ENCODE measurements at places on chromosomes 1 and 21.

DNA sequence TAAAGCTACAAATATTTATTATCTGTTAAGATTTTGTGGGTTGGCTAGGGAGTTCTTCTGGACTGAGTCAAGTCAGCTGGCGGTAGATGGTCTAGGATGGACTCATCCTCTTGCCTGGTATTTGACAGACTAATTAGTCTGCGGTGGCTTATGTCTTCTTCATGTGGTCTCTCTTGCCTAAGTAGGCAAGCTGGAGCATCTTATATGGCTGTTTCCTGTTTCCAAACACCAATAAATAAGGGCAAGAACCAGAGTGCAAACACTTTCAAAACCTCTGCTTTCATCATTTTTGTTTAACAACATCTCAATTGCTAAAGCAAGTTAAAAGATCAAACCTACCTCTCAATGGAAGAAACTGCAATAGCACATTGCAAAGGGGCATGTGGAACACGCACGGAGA lies 484.8 kb downstream of the PTPRC start:
- no peak for DNase-seq

DNA sequence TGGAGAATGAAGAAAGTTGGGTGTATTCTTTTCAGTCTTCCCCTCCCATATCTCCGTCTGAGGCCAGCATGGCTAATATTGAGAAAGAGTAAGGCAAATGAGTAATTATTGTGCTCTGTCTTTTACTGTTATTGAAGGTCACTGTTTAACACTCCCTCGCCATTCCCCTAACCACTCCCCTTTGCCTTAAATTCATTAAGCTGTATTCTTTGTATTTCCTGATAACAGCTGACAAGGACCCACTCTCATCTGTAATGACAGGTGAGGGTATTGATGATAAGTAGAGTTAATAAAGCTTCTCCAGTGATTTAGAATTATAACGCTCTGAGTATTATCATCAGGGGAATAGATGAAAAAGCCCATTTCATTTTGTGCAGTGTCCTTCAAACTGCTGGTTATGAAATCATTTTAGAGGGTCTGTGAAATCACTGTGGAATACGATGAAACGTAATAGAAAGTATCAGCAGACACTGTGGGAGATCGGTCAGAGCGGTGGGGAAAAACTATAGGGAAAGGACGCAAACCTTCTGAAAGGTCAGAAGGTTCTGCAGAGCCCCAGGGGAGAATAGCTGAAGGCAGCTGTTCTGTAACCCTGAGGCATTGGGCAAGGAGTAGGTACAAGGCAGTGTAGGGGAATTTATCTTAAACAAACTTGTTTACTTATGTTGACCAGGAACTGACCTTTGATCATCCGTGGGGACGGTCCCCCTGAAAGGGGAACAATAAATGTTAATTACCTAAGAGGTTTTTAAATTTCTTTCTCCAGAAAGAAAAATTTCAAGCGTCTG lies 46.3 kb upstream of the CACYBP start:
- DNase-seq, result no peak

GRCh38 chr1:165254376-165254775 lies 102.1 kb downstream of the LMX1A start:
- DNase-seq, result no peak

- no peak for DNase-seq
These were observed 35.4 kb upstream of the EIF4G3 start for GRCh38 chr1:21212126-21212525.

- no peak for DNase-seq
These were observed 437.1 kb downstream of the PTBP2 start for GRCh38 chr1:97158691-97159096.

- no peak for DNase-seq
These were observed 3.9 kb downstream of the TMEM61 start for GRCh38 chr1:54984131-54984842.

GRCh38 chr1:154290921-154291320 lies 18.5 kb downstream of the HAX1 start:
- DNase-seq, result no peak

GRCh38 chr1:98119796-98120195 lies 199.0 kb upstream of the DPYD start:
- no peak for DNase-seq

GRCh38 chr1:240099329-240099728 lies 7.6 kb downstream of the FMN2 start:
- DNase-seq, result no peak

GRCh38 chr1:233299450-233299849 lies 3.9 kb upstream of the PCNX2 start:
- DNase-seq, result no peak

GRCh38 chr1:209775678-209776077 lies 8.7 kb downstream of the C1orf74 start:
- DNase-seq, result no peak

GRCh38 chr21:34351786-34352241 lies 12.0 kb upstream of the KCNE2 start:
- DNase-seq, result no peak

GRCh38 chr21:18913914-18914313 lies 510.3 kb upstream of the TMPRSS15 start:
- DNase-seq, result no peak

DNA sequence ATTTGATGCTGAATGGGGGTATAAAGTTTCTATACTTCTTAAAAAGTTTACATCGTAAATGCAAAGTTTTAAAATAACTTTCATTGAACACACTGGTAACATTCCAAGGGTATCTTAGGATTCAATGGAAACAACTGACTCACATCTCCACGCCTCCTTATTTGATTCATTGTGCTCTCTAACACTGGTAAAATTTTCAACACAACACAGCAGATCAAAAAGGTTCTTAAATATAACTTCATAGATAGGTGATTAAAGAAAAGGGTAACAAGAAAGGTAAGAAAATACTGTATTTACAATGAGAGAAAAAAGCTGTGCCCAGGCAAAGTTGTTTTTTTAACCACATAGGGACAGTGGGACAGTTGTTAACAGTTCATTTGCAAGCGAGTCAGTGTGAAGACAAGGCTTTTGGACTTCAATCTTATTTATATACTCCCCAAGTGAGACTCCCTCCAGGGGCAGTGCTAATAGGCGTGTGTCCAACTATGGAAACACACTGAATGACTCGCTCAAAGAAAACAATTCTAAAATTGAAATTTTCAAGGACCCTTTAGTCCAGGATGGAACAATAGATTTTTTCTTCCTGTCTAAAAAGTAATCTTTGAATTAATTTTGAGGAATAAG lies 140.5 kb downstream of the TIAM1 start:
- peak; percentile 12 for DNase-seq

Measured in HS-27A (cell line).